ENCODE measurements at places on chromosomes 7 and 10. TPM values are rescaled to one million over a fixed set of nuclear protein-coding genes. Genes with fewer than 3 reads are reported as not detected.

HGF gene
- 1.4 TPM for polyA plus RNA-seq

ZFAND2A gene
- polyA plus RNA-seq = 16.7 TPM

EEPD1 gene
- polyA plus RNA-seq = 5.5 TPM

CCL26 gene
- 0.53 TPM for polyA plus RNA-seq

- H3K4me3 ChIP-seq = no peak overlapping the region
- no peaks in the 10 kb centered on the region for H3K27me3 ChIP-seq
- no peaks in the 10 kb centered on the region for H3K4me1 ChIP-seq
- no peak overlapping the region for H3K27ac ChIP-seq
- no peak for DNase-seq
Observed at GRCh38 chr7:32539919-32540531, 44.7 kb downstream of the AVL9 start.

DNA sequence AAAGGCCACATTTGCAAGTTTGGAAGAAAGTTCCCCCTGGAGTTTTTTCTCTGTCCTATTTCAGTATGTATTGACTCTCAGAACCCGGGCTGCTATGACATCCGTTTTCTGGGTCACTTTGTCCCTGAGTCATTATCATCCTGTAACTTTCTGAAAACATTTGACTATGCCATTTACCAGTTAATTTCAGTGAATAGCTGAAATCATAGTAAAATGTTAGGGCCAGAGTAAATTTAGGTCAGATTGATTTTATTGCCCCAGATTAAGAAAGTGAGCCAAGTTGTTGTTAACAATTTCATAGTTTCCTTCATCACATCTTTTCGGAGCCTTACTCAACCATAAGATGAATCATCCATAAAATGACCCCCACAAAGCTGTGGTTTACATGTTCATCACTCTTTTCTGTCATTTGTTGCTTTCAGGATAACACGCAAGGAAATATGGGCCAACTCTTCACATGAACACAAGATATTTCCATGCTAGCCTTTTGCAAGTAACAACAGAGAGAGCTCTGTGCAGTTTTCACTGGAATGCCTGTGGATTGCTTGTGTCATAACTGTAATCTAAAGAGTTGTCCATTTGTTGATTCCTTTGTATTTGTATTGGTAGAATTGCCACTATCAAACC lies 3.9 kb upstream of the MACC1 start:
- H3K4me3 ChIP-seq = no peak overlapping the region
- DNase-seq = no peak
- no peaks in the 10 kb centered on the region for H3K27me3 ChIP-seq
- peak overlapping the region; percentile 71 for H3K27ac ChIP-seq

- DNase-seq = no peak
- H3K27me3 ChIP-seq = no peaks in the 10 kb centered on the region
- peaks cover 46% of the 10 kb centered on the region for H3K36me3 ChIP-seq
- no peak overlapping the region for H3K27ac ChIP-seq
- H3K4me1 ChIP-seq = no peaks in the 10 kb centered on the region
Observed at GRCh38 chr10:101529207-101529606, 58.9 kb downstream of the POLL start.

GRCh38 chr7:84291756-84292155 lies 97.2 kb upstream of the SEMA3A start:
- H3K4me3 ChIP-seq = no peak overlapping the region
- no peaks in the 10 kb centered on the region for H3K4me1 ChIP-seq
- DNase-seq = no peak
- no peaks in the 10 kb centered on the region for H3K36me3 ChIP-seq
- no peak overlapping the region for H3K27ac ChIP-seq

DNA sequence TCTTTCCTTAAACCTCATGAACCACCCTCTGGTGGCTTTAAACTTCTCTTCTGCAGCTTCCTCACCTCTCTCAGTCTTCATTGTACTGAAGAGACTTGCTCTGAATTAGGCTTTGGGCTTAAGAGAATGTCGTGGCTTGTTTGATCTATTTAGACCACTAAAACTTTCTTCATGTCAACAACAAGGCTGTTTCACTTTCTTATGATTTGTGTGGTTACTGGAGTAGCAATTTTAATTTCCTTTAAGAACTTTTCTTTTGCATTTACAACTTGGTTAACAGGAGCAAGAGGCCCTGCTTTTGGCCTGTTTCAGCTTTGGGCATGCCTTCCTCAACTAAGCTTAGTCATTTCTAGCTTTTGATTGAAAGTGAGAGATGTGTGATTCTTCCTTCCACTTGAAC lies 38.1 kb upstream of the CDHR3 start:
- no peaks in the 10 kb centered on the region for H3K27me3 ChIP-seq
- no peak overlapping the region for H3K4me3 ChIP-seq
- DNase-seq = no peak
- no peaks in the 10 kb centered on the region for H3K4me1 ChIP-seq

DNA sequence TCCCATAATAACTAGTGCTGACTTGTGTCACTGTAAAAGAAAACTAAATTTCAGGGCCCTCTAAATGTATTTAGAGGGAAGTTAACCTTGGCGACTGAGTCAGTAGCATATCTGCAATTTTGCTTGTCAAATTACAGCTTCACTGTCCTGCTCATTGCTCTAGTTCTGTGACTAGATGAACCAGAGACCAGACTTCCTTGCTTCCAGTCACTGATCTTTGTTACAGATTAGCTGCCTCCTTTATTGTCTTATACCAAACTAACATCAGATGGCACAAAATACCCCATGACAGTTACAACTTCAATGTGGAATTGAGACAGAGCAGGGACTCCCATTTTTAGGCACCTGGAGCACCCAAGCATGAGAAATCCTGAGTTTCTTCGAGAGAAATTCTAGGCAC lies 79.9 kb upstream of the POM121L12 start:
- no peak overlapping the region for H3K4me3 ChIP-seq
- no peaks in the 10 kb centered on the region for H3K36me3 ChIP-seq
- H3K4me1 ChIP-seq = no peaks in the 10 kb centered on the region
- no peak for DNase-seq
- no peak overlapping the region for H3K27ac ChIP-seq

DNA sequence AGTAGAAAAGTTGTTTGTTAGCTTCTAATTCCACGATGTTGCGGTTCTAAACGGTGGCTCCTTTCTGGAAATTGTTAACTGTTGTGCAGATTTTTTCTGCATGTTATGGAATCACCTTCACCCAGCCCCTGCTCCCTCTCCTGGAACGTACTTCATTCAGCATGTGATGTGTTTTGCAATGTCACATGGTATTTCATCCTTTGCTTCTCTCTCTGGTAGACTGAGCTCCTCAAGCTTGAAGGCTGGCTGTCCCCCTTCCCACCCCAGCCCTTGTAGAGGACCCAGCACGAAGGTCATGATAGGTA lies 4.4 kb downstream of the PPP2R2D start:
- no peak for DNase-seq
- no peaks in the 10 kb centered on the region for H3K27me3 ChIP-seq
- H3K4me1 ChIP-seq = peaks cover 46% of the 10 kb centered on the region

GRCh38 chr10:28878236-28878970 lies 201.1 kb downstream of the BAMBI start:
- no peak overlapping the region for H3K27ac ChIP-seq
- H3K4me3 ChIP-seq = no peak overlapping the region
- H3K36me3 ChIP-seq = no peaks in the 10 kb centered on the region
